ENCODE measurements at places on chromosomes 7 and 10. TPM values are rescaled to one million over a fixed set of nuclear protein-coding genes. Genes with fewer than 3 reads are reported as not detected.

DNA sequence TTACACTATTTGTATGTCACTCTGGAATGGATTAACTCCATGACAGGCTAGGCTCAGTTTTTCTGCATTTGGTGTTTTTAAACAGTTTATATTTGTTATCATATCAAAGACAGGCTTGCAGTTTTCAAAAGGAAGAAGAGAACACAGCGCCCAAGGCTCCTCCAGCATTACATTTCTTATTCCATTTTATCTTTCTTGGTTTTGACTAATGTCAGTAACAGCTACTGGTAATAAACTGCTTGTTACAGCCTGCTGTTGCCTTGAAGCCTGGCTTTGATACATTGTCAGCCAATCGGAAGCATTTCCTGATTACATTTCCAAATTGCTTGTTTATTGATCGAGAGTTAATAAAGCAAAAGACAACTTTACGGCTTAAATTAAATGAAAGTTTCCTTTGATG is 166.0 kb upstream of the MDFIC start:
- DNase-seq = no peak

DNA sequence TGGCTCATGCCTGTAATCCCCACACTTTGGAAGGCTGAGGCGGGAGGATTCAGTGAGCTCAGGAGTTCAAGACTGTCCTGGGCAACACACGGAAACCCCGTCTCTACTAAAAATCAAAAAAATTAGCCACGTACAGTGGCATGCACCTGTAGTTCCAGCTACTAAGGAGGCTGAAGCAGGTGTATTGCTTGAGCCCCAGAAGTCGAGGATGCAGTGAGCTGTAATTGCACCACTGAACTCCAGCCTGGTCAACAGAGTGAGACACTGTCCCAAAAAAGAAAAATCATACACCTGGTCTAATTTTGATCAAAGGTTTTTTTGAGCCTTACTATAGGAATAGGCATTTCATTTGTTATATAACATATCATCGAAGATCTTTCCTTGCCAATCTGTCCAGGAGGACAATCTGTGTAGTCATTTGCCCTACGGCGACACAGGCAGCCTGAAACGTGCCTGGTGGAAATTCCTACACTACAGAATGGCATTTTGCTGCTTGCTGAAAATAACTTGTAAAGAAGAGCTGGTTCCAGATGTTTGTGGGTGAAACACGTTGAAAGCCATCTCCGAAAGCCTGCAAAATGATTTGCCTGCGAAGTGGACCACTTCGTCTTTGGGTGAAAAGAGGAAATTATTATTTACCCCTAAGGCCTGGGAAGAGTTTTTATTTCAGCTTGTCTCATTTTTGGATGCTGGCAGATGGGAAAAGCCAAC is 31.3 kb upstream of the GDI2 start:
- DNase-seq = no peak

DNA sequence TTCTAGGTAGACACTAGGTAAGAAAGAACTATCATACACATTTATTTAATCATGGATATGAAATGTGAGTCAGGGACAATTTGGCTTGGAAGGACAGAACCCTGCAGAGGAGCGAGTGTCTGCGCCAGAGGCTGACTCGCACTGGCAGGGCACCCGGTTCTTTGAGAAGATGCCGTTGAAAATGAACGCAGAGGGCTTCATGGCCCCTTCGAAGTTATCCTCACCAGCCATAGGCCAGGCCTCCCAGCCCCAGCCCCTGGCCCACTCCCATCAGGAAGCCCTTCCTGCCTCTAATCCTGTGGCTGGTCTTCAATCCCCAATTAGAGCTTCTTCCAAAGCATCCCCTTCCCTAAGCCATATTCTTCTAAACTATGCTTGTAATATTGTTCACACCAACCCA is 239.8 kb downstream of the TCERG1L start:
- no peak for DNase-seq

DNA sequence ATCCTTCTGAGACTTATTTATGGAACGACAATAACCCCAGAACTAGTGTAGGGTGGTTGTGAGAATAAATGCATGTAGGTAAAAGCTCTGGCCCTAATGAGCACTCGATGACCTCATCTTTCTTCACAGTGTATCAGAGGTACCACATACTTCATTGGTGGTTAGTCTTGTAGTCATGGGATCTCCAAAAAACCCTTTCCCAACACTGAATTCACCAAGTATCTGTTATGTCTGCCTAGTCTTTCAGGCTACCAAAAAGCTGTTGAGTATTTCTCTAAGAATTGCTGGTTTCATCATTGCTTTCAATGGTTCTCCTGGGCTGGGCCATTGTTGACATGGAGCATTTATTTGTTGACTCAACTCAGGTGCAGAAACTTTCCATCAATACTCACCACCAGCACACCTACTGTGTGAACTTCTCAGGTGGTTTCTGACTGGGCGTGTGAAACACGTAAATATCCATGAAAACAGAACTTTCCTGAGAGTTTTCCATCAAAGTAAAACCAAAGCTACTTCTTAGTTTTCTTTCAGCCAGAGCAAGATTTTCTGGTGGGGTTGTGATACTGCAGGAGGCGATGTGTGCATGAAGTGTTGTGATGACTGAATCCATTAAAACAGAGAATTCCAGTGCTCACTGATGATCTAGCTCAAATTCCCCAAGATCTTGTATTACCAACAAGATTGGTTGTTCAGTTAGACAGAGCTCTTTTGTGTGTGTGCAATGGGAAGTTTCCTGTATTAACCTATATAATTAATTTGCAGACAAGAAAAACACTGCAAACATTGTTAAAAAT is 51.4 kb upstream of the SLC35B4 start:
- DNase-seq = no peak

Gene SEC31B
- total RNA-seq = 3.0 TPM

GRCh38 chr7:29980151-29980550 is 9.4 kb downstream of the SCRN1 start:
- no peak for DNase-seq

Gene C10orf67
- under 0.01 TPM for total RNA-seq

All from fibroblast of lung (primary cell).